Activated T-cell treated with anti-CD3 and anti-CD28 coated beads, Interleukin-2, amount 50 U/mL, for 1 hour (primary cell): ENCODE measurements at places on chromosomes 16 and 17.

DNA sequence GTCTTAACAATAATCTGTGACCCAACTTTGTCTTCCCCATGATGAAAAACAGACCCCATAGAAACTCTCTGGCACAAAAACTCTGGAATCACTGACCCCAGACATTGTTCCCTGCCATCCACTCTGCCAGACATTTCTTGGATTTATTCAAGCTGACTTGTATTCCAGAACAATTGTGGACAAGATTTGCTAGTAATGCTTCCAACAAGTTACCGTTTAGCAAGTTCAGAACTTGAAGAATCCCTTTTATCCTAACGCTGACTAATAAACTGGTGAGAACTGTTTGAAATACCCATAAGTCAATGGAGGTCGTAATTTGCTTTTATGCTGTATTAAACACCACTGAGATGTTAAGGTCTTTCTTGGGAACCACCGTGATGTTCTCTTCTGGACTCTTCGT is 10.5 kb downstream of the HSBP1 start:
- DNase-seq = no peak

GRCh38 chr17:27293359-27293897 is 486 bp upstream of the WSB1 start:
- peak; percentile 47 for DNase-seq

DNA sequence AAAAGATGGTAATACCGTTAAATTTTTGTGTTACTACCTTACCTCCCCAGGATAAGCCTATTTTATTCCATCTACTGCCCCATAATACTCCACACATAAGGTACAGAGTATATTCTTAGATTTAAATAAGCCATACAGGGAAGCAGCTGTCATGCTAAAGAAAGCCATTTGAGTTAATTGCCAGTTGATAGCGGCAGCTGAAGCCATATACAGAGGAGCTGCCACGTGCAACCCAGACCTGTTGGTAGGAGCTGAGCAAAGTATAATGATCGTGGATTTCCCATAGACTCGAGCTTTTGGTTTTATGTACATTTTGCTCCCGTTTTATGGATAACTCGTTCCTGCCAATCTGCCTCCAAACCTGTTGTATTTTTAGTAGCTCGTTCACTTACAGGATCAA is 12.0 kb downstream of the CPSF4L start:
- no peak for DNase-seq

- peak; percentile 70 for DNase-seq
Measured at GRCh38 chr16:31108035-31108793, at the start of gene BCKDK. BCKDK (plus strand) TSS chr16:31108386; CDS start chr16:31109224, 838 bp downstream.

DNA sequence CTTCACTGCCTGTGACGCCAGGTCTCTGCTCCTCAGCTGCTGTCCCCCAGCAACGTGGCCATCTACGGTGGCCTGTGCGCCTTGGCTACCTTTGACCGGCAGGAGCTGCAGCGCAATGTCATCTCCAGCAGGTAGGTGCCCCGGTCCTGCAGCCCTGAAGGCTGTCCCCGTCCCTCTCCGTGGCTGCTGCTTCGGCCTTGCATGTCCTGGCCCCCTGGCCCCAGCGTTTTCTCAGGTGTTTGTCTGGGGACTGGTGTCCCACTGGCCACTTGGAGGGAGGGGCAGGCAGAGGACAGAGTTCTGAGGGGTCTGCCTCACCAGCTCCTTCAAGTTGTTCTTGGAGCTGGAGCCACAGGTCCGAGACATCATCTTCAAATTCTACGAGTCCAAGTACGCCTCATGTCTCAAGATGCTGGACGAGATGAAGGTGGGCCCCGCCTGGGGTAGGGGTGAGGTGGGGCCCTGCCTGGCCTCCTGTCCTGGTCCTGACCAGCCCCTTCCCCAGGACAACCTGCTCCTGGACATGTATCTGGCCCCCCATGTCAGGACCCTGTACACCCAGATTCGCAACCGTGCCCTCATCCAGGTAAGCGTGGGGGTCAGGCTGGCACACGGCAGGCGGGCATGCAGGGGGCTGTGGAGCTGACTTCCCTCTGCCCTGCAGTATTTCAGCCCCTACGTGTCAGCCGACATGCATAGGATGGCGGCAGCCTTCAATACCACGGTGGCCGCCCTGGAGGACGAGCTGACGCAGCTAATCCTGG is 4.4 kb downstream of the GPS1 start:
- no peak for DNase-seq

GRCh38 chr16:19913340-19913645 is 28.6 kb upstream of the GPRC5B start:
- DNase-seq = no peak

- DNase-seq = no peak
Measured at GRCh38 chr16:46691726-46692125, 2.3 kb downstream of the ORC6 start.

GRCh38 chr17:19546289-19547065 is 12.8 kb downstream of the SLC47A1 start:
- no peak for DNase-seq

DNA sequence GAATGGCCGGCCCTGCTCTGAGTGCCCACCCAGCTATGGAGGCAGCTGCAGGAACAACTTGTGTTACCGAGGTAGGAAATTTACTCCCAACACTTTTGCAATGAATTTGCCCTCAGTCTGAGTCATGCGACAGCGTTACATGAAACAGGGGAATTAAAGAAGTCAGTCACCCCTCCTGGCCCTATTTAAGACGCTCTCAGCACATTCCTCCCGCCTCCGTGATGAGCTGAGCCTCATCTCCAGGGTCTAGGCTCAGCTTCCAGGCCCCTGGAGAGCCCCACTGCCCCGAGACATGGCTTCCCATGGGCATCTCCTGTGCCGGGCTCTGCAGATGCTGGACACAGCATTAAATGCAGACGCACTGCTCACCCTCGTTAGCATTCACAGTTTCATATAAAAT is 35.0 kb downstream of the CRISPLD2 start:
- DNase-seq = no peak

DNA sequence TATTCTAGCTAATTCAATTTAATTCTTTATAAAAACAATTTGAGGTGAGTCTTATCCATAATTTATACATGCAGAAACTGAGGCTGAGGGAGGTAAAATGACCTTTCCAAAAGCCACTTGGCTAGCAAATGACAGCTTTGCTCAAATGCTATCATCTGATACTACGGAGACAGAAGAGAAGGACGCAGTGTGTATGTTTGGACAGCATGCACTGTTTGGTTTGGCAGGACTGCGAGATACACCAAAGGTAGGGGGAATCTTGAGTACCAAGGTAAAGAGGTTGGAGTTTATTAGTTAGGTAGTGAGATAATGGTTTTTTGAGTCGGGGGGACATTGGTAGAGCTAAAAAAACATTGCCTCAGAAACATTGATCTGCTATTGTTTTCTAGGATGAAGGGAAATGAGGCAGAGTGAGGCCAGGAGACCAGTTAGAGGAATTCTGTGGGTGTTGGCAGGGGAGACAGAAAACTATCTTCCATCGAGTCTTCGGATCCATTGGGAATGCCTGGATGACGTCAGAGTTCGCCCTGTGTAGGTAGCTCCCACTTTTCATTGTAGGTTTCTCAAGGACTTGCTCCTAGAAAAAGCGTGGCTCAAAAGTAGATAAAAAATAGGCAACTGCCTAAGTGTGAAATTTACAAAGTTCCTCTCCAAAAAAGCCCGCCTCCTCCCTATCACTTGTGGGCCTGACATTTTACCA is 2.5 kb upstream of the HS3ST4 start:
- no peak for DNase-seq

DNA sequence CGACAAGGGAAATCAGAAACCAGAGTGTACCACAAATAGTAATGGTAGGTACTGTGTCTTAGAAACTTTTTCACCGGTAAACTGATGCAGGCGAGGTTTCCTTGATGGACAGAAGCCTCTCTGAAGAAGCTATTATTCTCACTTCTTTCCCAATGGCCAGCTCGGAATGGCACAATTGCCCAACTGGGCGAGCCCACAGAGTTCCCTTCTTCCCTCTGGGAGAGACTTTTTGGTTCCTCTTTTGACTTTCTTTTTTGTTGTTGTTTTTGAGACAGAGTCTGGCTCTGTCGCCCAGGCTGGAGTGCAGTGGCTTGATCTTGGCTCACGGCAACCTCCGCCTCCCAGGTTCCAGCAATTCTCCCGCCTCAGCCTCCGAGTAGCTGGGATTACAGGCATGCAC is 16.9 kb downstream of the SLC43A2 start:
- no peak for DNase-seq

- no peak for DNase-seq
Measured at GRCh38 chr17:81002013-81002384, 10.4 kb downstream of the CHMP6 start.

DNA sequence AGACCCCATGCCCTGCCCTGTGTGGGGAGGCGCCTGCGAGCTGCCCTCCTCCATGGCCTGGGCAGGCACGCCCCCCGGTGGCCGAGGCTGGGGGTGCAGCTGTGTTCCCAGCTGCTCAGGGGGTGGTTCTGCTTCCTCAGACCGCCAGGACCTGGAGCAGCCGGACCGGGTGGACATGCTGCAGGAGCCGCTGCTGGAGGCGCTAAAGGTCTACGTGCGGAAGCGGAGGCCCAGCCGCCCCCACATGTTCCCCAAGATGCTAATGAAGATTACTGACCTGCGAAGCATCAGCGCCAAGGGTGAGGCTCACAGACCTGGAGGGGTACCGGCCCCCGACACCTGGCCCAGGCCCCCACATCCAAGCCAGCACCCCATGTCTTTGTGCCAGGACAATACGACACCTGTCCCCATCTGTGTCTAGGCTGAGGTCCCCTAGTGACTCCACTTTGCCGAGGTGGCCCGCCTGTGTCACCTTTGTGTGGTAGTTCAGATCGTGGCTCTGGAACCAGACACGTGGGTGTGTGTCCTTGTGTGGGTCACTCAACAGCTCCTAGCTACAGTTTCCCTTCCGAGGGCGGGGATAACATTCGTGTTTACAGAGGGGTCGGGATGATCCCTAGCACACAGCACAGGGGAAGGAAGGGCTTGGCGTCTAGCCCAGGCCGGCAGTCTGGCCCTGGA is 9.3 kb downstream of the GJD3 start:
- DNase-seq = peak; percentile 89

DNA sequence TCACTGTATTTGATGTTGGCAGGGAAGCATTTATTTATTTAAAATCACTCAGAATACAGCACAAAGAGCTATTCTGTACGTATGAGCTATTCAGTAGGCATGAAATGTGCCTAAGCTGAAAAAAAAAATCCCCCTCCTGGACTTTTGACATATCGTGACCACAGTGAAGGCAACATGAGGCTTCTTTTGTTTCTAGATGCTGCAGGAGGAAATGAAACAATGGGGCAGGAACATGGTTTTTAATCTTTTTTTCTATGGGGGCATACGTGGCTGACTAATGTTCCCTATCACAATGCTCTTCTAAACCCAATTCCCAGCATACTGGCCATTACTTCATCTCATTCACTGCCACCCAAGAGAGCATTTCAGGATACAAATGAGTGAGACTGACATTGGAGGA is 191.0 kb upstream of the PMFBP1 start:
- no peak for DNase-seq

DNA sequence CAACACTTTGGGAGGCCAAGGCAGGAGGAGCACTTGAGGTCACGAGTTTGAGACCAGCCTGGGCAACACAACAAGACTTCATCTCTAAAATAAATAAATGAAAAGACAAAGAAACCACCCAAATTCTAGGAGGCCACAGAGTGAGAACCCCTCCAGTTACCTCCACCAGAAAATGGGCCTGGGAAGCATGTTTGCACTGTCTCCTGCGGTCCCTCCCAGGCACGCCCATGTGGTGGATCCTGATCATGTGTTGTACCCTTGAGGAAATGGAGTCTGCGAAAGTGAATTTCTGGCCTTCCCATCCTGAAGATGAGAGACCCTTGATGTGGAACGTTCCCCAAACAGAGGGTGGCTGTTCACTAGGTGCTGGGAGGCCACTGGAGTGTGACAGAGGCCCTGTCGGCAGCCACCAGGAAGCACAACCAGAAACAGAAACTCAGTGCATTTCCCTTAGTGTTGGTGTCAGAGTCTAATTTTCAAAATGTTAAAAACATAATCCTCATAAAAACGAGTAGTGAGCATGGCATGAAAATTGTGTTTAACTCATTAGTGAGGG is 19.2 kb upstream of the USP22 start:
- DNase-seq = no peak

GRCh38 chr16:89093602-89094251 is at the start of gene ACSF3:
ACSF3 (plus strand) TSS chr16:89093852; CDS start chr16:89100682, 6,830 bp downstream.
- DNase-seq = peak; percentile 79

DNA sequence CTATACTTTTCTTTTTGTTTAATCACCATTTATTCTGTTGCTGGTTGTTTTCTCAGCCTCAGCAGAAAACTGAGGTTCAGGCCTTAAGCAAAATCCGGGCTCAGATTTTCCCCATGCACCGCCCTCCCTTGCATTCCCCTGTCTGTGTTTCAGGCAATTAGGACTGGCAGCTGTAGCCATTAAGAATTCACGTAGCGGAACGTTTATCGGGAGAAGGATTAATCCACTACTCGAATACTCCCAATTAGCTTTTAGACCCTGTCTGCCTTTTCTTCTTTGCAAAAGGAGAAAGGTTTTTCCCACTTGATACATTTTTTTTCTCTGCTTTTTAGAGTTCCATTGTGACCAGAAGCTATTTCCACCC is 173.1 kb downstream of the RPTOR start:
- no peak for DNase-seq

GRCh38 chr17:40474419-40475002 is 26.9 kb downstream of the TNS4 start:
- DNase-seq = no peak

GRCh38 chr16:65919145-65919985 is 447.1 kb upstream of the CDH5 start:
- DNase-seq = no peak

DNA sequence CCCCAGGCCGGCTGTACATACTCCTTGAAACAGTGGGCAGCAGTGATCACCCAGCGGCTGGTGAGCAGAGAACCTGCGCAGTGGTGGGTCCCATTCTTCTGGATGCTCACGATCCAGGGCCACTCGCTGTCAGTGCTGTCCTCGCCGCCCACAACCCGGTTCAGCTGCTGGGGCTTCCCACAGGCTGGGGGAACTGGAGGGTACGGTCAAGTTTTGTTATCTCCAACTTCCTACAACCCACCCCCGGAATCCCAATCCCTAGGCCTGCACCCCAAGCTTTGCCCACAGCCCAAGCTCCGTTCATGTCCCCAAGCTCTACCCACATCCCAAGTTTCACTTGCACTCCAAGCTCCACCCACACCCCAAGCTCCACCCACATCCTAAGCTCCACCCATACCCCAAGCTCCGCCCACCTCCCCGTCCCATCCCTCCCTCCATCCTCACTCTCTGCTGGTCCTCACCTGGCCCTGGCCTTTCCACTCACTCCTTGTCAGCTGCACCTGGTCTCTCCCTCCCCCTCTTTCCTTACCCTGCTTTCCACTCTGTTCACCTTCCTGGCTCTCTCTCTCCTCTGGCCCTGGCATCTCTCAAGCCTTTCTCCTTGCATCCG is 1.8 kb downstream of the PRSS22 start:
- DNase-seq = peak; percentile 51
